Activated CD4-positive, alpha-beta T cell treated with anti-CD3 and anti-CD28 coated beads for 36 hours (primary cell): ENCODE measurements at places on chromosomes 6 and 20.

GRCh38 chr6:31225735-31226134 lies 46.2 kb downstream of the HLA-C start:
- DNase-seq: no peak

GRCh38 chr20:44720997-44721784 lies 6.0 kb downstream of the CCN5 start:
- no peak for DNase-seq

- DNase-seq: no peak
Measured at GRCh38 chr6:35453236-35453635, 1.1 kb downstream of the FANCE start.

GRCh38 chr6:134111062-134111677 lies 58.7 kb upstream of the SLC2A12 start:
- DNase-seq: peak; percentile 64

- DNase-seq: peak; percentile 5
Measured at GRCh38 chr6:128731249-128732165, 151.4 kb upstream of the LAMA2 start.

DNA sequence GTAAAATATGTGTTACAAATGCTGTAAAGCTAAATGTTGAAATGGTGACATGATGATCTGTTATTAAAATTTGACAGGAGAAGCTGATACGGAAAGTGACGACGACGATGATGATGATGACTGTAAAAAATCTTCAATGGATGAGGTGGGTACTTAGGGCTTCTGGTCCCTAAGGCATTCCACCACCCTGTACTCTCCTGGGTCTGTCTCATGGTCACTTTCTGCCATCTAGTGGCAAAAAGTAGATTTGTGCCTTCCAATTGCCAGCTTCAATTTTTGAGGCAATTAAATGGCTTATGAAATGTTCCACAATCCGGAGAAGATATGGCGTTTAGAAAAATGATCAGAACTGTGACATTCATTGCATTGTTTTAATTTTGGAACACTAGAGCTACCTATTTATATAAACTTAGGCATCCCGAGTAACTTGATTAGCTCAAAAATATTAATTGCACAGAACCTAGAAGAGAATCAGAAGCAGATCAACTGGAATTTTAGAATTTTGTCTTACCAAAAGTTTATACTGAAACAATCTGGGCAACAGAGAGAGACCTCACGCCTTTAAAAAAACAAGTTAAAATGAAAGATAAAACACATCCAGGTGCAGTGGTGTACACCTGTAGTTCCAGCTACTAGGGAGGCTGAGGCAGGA lies 346.5 kb upstream of the PLCB4 start:
- peak; percentile 19 for DNase-seq

DNA sequence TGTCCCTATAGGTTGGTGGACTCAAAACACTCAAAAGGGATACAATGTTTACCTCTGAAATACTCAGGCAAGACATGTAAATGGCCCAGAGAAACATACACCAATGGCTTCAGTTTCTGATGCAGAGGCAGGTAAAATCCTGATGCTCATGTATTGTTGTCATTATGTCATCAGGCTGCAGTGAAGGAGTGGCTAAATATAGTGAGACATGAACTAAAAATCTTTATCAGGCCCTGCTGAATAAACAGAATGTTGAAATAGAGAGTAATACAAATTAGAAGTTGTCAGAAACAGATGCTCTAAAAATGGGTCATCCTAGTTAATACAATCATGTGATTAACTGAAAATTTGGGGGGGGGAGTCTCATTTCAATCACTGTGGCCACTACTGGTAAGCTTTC lies 20.4 kb downstream of the PTPRK start:
- no peak for DNase-seq
